ENCODE measurements at places on chromosomes 7 and 10. TPM values are rescaled to one million over a fixed set of nuclear protein-coding genes. Genes with fewer than 3 reads are reported as not detected.

GRCh38 chr10:562142-562541 lies 127.3 kb downstream of the DIP2C start:
- no peak overlapping the region for H3K27ac ChIP-seq
- H3K27me3 ChIP-seq, result no peaks in the 10 kb centered on the region
- DNase-seq, result no peak
- H3K4me1 ChIP-seq, result no peaks in the 10 kb centered on the region
- no peak overlapping the region for H3K4me3 ChIP-seq

Gene PTN
- not detected for total RNA-seq

GRCh38 chr10:10826125-10826524 lies 191.5 kb upstream of the CELF2 start:
- no peak overlapping the region for H3K4me3 ChIP-seq
- H3K36me3 ChIP-seq, result no peaks in the 10 kb centered on the region
- peaks cover 5% of the 10 kb centered on the region for H3K27me3 ChIP-seq
- no peak for DNase-seq

DNA sequence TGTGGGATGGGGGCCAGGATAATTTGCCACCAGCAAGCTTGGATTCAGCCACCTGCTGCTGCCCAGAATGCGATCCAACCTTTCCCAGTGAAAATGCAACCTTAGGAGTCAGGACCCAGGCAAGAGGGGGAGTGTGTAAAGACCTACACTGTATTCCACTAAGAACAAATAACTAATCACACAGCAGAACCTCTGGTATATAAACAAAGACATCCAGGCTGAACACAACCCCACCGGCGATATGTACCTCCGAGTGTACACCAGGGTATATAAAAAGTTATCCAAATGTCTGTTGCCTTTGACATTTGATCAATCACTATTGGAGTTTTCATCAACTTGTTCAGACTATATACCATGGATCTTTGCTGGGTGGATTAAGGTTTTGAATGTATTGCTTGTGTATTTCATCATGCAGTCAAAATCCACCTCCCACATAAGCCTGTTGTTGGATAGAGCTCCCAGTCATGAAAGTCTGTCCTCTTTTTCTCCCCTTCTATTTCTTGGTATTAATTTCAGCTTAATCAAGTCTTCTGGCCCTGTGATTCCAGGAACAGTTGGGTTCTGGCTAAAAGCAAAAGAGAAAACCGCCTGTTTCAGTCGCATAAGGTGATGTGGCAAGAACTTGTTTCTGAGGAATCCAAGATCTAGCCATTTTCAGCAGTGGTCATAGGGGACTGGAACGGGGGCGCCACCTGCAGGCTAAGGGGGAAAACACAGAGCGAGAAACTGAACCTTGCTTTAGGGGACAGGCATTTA lies 290.7 kb downstream of the CCDC3 start:
- no peak overlapping the region for H3K4me3 ChIP-seq
- H3K27me3 ChIP-seq, result no peaks in the 10 kb centered on the region
- peak; percentile 74 for DNase-seq
- H3K4me1 ChIP-seq, result peaks cover 65% of the 10 kb centered on the region
- peak overlapping the region; percentile 76 for H3K27ac ChIP-seq

- no peaks in the 10 kb centered on the region for H3K36me3 ChIP-seq
- H3K27ac ChIP-seq, result no peak overlapping the region
- H3K4me1 ChIP-seq, result peaks cover 6% of the 10 kb centered on the region
- no peak for DNase-seq
- peaks cover 2% of the 10 kb centered on the region for H3K27me3 ChIP-seq
Observed at GRCh38 chr7:74573512-74573911, 84.0 kb upstream of the GTF2I start.

DNA sequence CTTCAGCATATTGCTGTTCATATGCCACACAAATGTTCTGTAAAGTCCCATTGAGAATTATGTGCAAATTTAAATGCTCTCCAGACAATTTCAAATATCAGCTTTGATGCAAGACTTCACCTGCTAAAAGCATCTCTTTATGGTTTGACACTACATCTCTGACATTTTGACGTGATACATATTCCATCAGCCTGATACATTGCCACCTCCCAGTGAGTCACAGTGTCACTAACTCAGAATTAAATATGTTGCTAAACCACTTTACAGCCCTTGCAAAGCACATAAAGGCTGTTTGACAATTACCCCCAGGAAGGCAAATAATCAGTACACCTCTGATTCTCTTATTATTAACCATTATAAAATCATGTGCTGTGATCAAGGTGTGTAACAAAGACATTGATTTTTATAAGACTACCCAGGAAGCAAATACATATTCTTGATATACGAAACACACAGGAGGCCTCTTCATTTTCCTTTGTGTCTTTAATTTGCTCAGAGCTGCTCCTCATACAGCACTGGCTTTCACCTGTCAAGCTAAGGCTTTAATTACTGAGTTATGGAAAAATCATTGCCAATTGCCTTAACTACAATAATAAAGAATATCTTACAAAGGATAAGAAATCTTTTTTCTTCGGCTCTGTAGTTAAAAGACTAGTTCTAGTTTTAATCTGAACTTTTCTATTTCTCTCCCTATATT lies 547.5 kb upstream of the C7orf33 start:
- no peak overlapping the region for H3K27ac ChIP-seq
- H3K4me1 ChIP-seq, result no peaks in the 10 kb centered on the region
- DNase-seq, result no peak
- no peaks in the 10 kb centered on the region for H3K27me3 ChIP-seq
- no peaks in the 10 kb centered on the region for H3K36me3 ChIP-seq

DNA sequence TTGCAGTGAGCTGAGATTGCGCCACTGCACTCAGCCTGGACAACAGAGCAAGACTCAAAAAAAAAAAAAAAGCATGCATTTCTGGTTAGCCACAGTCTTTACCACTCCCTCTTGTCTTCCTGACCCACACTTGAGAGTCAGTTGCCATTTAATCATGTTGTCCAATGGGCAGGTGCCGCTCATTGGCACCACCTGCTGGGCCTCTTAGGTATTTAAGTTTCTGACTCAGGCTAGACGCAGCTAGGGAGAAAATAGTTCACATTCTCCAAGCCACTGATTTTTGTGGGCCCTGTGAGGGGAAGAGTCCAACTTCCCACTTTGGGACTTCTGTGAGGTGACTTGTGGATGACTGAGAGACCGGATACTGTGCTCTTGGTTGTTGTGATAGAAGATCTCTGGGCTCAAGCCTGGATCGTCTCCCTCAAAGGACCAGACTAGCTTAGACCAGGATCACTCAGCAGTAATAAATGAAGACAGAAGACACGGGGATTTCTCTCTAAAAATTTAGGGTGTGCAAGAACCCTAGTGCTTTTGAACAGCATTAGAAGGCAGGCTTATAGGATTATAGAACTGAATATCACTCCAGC lies 26.8 kb upstream of the SORCS3 start:
- no peaks in the 10 kb centered on the region for H3K4me1 ChIP-seq
- H3K36me3 ChIP-seq, result no peaks in the 10 kb centered on the region
- H3K4me3 ChIP-seq, result no peak overlapping the region
- H3K27me3 ChIP-seq, result peaks cover 6% of the 10 kb centered on the region
- no peak for DNase-seq

DNA sequence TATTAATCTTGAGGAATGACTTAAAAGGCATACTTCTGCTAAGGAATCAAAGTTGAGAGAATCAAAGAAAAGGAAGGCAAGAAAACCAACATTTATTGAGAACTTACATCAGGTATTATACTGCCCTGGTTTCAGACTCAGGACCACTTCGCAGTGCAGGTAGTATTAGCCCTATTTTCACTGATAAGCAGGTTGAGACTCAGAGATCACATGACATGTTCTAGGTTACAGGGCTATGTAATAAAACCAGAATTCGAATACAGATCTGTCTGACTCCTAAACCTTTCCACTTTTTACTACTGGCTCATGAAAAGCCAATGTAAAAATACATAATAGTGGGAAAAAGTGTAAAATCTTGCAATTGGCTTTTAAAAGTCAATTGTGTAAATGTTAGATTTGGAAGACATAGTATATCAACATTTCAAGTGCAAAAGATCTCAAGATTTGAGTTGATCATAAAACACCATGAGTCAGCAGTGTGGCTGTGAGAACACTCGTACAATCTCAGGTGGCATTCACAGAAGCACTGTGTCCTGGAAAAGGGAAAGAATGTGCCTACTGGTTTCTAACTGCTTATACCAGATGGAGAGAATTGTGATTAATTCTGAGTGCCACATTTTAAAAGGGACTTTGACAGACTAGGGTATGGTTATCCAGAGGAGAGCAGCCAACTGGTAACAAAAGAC lies 195.8 kb upstream of the MKLN1 start:
- H3K4me1 ChIP-seq, result peaks cover 6% of the 10 kb centered on the region
- peaks cover 8% of the 10 kb centered on the region for H3K27me3 ChIP-seq
- no peak overlapping the region for H3K4me3 ChIP-seq
- DNase-seq, result no peak
- no peak overlapping the region for H3K27ac ChIP-seq

DNA sequence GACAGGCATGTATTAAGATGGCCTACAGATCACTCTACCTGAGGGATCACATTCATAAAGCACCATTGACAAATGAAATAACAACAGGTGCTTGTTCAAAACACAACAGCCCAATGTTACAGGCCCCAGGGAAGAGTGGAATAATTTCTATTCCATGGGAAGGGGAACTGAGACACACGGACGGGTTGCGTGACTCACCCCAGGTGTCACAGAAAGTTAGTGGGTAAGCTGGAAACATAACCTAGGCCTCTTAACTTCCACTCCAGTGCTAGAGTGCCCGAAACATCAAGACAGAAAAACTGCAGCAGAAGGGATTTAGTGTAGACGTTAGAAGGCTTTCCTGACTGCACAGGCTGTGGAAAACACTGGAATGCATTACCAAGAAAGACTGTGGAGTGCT lies 48.3 kb downstream of the SLC37A3 start:
- H3K27me3 ChIP-seq, result no peaks in the 10 kb centered on the region
- DNase-seq, result no peak
- peaks cover 69% of the 10 kb centered on the region for H3K36me3 ChIP-seq
- no peak overlapping the region for H3K27ac ChIP-seq

DNA sequence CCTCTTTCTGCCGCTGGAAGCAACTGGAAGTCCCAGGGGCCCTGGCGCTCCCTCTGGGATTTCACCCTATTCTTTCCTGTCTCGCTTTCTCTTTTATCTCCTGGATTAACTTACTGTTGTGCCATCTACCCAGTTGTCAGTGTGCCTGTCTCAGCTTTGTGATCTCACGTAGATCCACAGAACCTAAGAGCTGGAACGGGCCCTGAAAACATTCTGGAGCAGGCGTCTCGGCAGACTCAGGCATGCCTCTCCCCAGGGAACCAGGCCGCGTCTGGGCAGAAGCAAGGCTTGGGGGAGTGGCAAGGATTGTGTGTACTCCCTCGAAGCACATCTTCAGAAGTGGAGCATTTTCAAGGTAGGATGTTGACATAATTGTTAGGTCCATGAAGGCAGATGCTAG lies 87.2 kb downstream of the KCNMA1 start:
- H3K4me3 ChIP-seq, result no peak overlapping the region
- peaks cover 3% of the 10 kb centered on the region for H3K27me3 ChIP-seq
- no peaks in the 10 kb centered on the region for H3K36me3 ChIP-seq
- no peaks in the 10 kb centered on the region for H3K4me1 ChIP-seq

DNA sequence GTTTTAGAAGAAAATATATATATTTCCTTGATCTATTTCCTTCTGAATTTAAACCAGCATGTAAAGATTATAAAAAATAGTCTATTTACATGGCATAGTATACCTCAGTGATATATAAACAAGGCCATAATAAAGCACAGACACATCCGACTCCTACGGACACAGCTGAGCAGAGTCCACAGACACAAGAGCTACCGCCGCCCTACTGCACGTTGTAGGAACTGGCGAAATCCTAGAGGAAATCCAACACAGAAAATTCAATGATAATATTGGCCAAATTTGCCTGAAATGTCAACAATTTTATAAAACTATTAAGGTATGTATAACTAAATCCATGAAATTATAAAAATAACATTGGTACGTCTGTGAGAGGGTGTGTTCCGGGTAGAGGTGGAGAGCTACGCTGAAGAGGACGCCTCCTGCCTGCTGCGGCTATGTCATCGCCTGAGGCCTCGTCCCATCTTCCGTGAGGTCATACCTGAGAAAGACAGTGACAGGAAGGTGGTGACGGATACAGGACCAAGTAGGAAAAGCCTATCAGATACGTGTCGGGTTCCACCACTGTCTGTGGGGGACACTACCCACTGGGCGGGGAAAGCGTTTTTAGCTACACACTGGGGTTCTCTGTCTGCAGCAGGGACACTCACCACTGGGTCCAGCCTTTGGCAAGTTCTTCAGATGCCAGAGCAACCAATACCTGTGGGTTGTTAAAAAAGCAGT lies 29.3 kb upstream of the NCAPG2 start:
- DNase-seq, result no peak
- H3K36me3 ChIP-seq, result peaks cover 50% of the 10 kb centered on the region
- no peaks in the 10 kb centered on the region for H3K27me3 ChIP-seq
- peaks cover 5% of the 10 kb centered on the region for H3K4me1 ChIP-seq
- H3K4me3 ChIP-seq, result no peak overlapping the region

Gene SMKR1
- 4.8 TPM for total RNA-seq

- DNase-seq, result no peak
- H3K36me3 ChIP-seq, result peaks cover 6% of the 10 kb centered on the region
- H3K4me3 ChIP-seq, result peak overlapping the region; percentile 88
Observed at GRCh38 chr10:13346283-13347042, 1.6 kb downstream of the SEPHS1 start.

Gene CYP3A4
- not detected for total RNA-seq

DNA sequence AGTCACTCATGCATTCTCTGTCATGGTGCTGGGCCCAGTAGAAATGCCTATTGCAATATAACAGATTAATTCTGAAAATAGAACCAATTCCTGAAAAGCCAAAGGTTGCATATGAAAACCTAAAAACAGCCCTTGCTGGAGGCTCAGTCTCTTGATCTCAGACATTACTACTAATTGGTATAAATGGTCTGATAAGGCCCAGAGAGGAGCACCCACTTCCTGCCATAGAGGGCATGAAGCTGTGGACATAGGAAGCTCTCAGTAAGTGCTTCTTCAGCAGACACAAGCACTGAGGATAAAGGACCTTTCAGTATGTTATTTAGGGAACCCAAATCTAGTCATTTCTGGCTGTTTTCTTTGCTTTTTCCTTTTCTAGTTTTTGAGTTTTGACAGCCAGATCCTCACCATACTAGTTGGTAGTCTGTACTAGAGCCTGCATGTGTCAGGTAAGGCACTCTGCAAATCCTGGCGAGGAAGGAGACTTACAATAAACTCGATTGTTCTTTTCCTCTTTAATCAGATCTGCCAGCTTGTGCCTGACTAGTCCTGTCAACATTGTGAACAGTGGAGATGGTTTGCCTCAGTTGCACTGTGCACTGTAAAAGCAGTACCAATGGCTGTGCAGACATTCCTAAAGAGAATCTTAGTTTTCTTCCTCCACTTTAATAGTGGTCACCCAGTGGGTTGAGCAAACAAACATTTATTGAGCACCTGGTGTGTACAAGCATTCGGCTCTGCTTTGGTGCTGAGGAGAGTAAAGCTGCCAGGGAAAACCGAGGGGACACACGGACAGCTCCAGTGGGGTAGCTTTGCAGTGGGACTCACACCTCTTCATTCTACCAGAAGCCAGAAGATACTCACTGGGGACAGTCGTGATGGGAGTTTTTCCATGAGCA lies 140.9 kb downstream of the CHN2 start:
- peaks cover 16% of the 10 kb centered on the region for H3K4me1 ChIP-seq
- H3K27ac ChIP-seq, result no peak overlapping the region
- no peak overlapping the region for H3K4me3 ChIP-seq
- H3K36me3 ChIP-seq, result no peaks in the 10 kb centered on the region
- peaks cover 8% of the 10 kb centered on the region for H3K27me3 ChIP-seq
- no peak for DNase-seq
